Stimulated activated naive CD8-positive, alpha-beta T cell treated with anti-CD3 and anti-CD28 coated beads, Interleukin-15, amount 100 ng/mL, for 72 hours (primary cell): ENCODE measurements at places on chromosomes 1 and 21.

GRCh38 chr1:38962560-38962959, 20.9 kb upstream of the RHBDL2 start:
- DNase-seq = no peak

- peak; percentile 34 for DNase-seq
These were observed 107.4 kb upstream of the CASZ1 start for GRCh38 chr1:10903821-10904220.

DNA sequence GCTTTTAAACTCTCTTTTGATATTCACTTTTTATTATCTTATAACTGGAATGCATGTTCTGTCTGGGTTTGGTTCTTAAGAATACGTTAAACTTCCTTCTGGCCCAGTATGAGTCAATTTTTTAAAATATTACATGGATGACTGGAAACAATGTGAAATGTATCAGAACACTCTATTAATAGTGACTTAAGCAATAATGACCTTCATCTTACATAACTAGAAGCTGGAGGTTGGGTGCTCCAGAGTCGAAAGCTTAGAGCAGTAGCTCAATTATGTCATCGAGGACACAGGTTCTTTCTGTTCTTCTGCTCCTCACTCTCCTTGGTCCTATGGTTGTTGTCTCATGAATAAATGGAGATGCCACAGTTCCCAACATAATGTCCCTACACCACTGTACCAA, 91.6 kb upstream of the FOXD3 start:
- DNase-seq = no peak

DNA sequence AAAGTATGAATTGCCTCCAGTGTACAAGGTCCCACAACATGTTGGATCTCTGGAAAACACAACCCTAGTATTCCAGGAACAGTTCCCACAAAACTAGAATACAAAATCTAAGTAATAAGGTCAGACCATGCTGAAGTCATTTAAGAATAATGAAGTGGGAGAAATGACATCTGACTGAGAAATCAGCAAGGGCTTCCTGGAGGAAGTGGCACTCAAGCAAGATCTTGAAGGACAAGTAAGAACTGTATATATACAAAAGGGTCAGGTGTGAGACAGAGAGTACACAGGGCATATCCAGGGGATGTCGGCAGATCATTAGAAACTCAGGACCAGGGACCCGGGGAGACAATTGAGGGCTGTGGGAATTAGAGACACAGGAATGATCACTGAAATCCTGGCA, 18.7 kb downstream of the MIS18A start:
- no peak for DNase-seq

GRCh38 chr1:182315167-182315556, 76.4 kb downstream of the GLUL start:
- DNase-seq = no peak

DNA sequence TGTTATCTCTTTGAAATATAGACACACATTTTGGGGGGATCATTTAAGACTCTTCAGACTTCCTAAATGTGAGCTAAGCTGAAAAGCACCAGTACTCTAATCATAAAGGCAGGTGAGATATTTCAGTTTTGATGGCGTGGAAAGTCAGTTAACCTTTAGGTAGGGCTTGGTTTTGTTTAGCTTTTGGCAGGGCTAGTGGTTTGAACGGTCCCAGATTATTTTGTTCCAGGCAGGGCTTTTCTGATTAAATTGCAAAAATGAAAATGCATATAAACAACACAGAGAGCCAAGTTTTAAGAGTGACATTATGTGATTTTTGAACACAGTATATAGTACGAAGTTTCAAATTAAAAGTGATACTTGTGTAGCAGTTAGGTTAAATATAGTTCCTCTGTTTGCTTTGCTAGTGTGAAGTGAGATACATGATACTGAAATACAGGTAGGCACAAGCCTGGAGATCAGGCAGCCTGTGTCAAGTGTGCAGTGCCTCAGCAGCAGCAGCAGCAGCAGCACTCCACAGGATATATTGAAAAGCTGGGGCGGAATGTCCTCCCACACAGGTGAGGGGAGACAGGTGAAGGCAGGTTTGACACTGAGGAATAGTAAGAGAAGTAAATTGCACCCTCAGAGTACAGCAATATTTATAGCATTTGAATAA, 47.4 kb downstream of the CAMTA1 start:
- DNase-seq = no peak

GRCh38 chr1:159077120-159077961, 775 bp upstream of the AIM2 start:
- peak; percentile 88 for DNase-seq

GRCh38 chr1:228306275-228307217, 98.7 kb downstream of the OBSCN start:
- DNase-seq = no peak

DNA sequence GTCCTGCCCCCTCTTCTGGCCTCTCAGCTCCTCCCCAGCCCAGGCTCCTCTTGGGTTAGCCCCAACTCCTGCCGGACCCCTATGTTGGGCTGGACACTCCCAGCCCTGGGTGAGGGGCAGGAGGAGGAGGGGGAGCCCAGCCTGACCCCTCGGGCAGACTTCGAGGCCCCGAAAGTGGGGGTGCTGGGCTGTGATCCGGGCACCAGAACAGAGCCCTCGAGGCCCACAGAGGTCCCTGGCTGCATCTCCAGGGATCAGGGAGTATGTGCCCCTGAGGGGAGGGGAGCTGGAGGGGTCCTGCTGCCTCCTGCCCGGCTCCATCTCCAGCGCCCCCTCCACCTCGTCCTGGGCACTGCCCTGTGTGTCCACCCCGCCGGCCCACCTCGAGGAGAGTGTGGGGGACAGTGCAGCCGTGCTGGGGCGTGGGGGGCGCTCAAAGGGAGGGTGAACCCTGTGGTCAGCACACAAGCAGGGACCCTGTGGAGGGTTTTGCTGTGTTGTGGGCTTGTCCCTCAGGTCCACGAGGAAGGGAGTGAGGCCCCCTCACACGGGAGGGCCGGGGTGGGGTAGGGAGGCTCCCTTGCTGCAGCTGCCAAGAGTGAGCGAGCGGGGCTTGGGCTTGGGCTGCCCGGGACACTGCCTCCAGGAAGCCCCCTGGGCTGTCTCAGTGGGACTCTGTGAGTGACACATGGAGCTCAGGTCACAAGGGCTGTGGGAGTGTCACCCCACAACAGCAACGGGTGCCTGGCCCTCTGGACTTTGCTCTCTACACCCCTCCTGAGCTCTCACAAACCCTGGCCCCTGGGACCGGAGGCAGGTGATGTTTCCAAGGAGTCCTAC, 54.4 kb downstream of the COL18A1 start:
- DNase-seq = no peak

DNA sequence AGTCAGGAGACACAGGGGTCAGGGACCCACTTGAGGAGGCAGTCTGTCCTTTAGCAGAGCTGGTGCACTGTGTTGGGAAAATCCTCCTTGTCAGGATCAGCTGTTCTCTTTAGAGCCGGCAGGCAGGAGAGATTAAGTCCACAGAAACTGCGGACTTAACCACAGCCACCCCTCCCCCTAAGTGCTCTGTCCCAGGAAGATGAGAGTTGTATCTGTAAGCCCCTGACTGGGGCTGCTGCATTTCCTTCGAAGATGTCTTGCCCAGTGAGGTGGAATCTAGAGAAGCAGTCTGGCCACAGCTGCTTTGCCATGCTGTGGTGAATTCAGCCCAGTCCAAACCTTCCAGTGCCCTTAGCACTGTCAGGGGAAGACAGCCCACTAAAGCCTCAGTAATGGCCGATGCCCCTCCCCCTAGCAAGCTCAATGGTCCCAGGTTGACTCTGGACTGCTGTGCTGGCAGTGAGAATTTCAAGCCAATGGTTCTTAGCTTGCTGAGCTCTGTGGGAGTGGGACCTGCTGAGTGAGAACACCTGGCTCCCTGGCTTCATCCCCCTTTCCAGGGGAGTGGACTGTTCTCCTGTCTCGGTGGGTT, 172.8 kb downstream of the ST6GALNAC3 start:
- no peak for DNase-seq

- peak; percentile 58 for DNase-seq
These were observed 27.4 kb upstream of the CTPS1 start for GRCh38 chr1:40951943-40952743.

DNA sequence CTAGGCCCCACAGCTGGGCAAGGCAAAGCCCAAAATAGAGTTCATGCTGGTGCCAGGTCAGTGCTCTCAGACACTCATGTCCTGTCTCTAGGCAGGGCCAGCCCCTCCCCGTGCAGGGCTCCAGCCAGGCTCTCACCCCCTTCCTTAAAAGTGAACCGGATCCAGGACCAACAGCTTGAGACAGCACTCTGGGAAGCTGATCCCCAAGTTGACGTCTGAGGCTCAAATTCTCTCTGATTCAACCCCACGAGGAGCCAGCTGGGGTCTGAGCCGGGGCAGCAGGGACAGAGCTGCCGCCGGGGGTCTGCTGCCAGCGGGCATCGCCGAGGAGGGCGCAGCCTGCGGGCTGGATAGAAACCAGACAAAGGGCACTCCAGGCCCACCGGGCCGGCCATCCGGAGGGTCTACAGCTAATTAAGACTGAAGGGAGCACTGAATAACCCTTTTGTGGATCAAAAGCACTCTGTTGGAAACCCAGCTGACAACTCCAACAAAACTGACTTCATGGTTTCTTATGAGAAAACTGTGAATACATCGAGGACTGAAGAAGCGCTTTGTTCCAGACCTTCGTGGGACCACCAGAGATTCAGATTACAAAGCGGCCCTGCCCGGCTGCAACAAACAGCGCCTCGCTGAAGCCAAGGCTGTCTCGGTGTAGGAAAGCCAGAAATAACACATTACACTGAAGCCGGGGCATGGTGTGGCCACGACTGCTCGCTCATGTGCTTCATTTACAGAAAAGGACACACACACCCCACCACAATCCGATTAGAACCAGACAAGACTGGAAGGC, 95.8 kb downstream of the PSMG1 start:
- no peak for DNase-seq

GRCh38 chr1:2330519-2331199, 60.7 kb downstream of the MORN1 start:
- no peak for DNase-seq

GRCh38 chr1:71817028-71817427, 465.3 kb downstream of the NEGR1 start:
- DNase-seq = no peak

- DNase-seq = no peak
These were observed 250.8 kb upstream of the FGGY start for GRCh38 chr1:59046134-59046533.

GRCh38 chr1:35708441-35708921, 10.2 kb downstream of the C1orf216 start:
- peak; percentile 32 for DNase-seq

GRCh38 chr1:151908228-151908691, 1.1 kb downstream of the THEM4 start:
- no peak for DNase-seq

DNA sequence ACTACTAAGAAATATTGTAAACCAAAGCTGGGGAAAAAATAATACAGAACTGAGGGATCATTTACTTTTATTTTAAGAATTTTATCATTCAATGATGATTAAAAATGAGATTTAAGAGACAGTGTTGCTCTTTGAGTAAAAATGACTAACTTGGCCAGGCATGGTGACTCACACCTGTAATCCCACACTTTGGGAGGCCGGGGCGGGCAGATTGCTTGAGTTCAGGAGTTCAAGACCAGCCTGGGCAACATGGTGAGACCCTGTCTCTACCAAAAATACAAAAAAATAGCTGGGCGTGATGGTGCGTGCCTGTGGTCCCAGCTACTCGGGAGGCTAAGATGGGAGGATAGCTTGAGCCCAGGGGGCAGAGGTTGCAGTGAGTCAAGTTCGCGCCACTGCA, 21.8 kb upstream of the PLEKHO1 start:
- no peak for DNase-seq

- DNase-seq = no peak
These were observed 54.4 kb upstream of the JAK1 start for GRCh38 chr1:65020774-65021173.

GRCh38 chr1:24161270-24161669, 18.3 kb upstream of the IL22RA1 start:
- DNase-seq = no peak

GRCh38 chr1:154408174-154408777, 3.1 kb downstream of the IL6R start:
- no peak for DNase-seq

- DNase-seq = no peak
These were observed 29.2 kb downstream of the NID1 start for GRCh38 chr1:236035681-236036101.

GRCh38 chr1:30757352-30758120, at the start of gene LAPTM5:
TSS of gene LAPTM5 (minus strand) at chr1:30757774. CDS start at chr1:30757745, 29 bp downstream.
- DNase-seq = peak; percentile 45

GRCh38 chr1:36705629-36706028, 222.9 kb upstream of the CSF3R start:
- no peak for DNase-seq

- DNase-seq = no peak
These were observed 77.9 kb upstream of the KCNJ15 start for GRCh38 chr21:38178653-38179470.

DNA sequence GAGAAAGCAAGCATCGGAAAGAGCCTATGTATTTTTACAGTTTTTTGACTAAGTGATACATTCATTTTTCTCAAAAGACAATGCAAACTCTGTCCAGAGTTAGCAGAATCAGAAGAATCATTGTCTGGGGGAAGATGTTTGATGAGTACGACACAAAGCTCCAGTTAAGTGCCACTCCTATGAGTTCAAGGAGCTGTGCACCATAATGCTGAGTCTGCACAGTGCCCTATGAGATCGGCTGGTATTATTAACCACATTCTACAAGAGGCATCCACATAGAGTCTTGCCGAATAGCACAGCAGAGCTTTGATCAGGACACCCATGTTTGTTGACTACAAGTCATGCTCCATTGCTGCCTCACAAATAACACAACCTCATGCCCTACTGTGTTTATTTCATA, 54.9 kb upstream of the RAP1GAP start:
- no peak for DNase-seq

DNA sequence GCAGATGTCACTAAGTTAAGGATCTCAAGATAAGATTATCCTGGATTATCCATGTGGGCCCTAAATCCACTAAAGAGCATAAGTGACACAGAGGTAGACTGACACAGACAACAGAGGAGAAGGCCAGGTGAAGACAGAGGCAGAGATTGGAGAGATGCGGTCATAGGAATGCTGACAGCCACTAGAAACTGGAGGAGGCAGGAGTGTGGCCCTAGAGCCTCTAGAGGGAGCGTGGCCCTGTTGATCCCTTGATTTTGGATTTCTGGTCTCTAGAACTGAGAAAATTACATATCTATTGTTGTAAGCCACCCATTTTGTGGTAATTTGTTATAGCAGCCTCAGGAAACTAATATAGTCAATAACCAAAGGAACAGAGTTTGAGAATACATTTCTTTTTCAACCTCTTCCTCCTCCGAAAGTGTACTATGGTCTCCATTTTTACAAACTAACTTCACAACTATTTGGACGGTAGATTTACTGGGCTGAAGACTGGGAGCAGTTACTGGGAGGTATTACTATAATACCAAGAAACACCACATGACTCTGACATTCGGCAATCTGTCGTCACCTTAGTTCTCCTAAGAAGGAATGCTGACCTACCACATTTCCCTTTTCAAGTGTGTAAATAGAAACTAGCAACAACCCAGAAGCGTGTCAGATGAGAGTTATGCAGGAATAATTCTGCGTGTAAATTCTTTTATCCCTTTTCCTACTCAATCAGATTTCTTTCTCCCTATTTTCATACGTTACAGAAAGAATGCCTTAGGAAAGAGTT, 116.0 kb upstream of the ZNHIT6 start:
- DNase-seq = no peak

- no peak for DNase-seq
These were observed 49.1 kb upstream of the DR1 start for GRCh38 chr1:93296555-93297154.

- peak; percentile 80 for DNase-seq
These were observed 4.5 kb downstream of the KCNJ9 start for GRCh38 chr1:160085686-160086455.
